Karpas-422 (cell line): ENCODE measurements at places on chromosomes 6 and 20.

DNA sequence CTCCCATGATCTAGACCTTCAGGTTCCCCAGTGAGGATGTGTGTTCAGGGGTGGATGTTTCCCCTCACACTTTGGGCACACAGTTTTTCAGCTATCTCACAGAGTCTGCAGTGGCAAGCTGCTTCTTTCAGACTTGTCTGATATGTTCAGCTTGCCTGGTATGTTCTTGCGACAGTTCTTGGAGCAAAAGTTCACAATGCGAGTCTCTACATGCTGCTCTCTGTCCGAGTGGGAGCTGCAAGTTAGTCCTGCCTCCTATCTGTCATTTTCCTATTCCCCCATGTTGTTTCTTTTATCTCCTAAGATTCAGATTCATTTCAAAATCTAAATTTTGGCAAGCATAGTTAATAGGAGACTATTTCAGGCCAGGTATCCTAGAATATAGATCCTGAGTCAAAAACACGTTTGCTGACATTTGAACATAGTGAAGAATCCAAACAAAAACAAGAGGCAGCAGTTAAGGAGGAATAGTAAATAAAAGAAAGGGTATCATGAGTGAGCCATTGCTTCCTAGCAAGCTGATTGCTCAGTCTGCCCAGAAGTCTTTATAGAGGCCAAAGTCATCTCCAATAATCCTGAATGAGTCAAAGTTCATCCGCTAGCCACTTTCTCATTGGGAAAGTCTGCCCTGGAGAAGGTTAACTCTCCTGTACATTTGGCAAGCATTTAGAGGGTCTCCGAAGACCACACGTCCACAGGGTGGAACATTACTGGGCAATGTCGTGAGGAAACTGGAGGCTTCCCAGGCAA, 140.2 kb upstream of the MOCS1 start:
- no peak for DNase-seq

GRCh38 chr6:105728995-105729394, 326.1 kb upstream of the PREP start:
- DNase-seq = no peak

DNA sequence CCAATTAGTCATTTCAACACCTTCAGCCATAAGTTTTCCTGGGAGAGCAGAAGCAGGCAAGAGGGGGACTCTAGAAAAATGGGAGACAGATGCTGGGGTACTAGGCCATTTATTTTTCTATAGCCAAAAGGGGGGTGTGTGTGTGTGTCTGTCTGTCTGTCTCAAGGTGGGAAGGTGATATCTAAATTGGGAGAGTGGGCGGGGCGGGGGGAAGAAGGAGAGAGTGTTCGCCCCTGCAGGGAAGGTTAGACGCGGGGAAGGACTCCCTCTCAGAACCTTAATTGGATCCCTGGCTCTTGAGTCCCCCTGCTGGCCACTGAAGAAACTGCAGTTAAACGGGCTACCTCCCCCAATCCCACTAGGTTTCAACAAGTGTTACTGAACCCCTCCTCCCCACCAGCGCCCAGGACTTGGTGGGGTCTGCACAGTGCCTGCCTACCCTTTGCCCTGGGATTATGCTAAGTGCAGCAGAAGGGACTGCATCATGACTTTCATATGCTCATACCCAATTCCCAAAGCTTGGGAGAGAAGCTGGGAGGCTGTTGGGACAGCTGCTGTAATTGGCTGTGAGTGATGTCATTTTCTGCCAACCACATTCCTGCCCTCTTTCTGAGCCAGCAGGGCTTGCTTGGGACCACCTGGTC, 45.8 kb downstream of the FOXP4 start:
- peak; percentile 92 for DNase-seq

- DNase-seq = no peak
These were observed 90.0 kb upstream of the DTNBP1 start for GRCh38 chr6:15752820-15753219.

DNA sequence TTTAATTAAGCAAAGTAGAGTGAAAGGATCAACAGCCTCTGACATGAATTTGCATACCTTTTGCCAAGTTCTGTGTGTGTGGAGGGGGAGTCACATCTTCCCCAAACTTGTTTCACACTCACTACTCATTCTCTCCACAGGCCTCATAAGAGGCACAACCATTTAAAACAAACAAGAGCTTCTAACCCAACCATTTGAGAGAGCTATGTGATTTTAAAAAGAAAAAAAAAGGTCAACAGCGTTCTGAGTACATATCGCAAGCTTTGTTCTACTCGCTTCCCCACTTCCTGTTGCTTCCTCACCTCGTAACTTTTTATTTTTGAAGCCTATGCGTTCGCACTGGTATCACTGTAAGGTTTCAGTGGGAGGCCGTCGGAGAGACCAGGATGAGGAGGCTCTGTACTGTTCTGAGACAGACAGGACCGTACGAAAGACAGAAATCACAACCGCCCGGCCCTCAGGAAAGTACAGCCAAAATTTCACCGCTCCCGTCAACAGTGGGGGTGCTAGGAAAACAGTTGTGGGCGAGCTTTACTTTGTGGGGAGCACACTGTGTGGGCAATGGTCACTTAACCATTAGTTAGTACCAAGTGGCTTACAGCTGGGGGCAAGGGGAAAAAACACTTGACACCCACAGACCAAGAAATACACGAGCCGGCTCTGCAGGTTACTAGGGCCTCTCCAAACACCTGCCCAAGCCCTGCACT, 61.3 kb downstream of the TRERF1 start:
- DNase-seq = peak; percentile 81

GRCh38 chr20:11453430-11453829, 464.3 kb upstream of the BTBD3 start:
- DNase-seq = no peak
